ENCODE measurements at places on chromosomes 4 and X.

DNA sequence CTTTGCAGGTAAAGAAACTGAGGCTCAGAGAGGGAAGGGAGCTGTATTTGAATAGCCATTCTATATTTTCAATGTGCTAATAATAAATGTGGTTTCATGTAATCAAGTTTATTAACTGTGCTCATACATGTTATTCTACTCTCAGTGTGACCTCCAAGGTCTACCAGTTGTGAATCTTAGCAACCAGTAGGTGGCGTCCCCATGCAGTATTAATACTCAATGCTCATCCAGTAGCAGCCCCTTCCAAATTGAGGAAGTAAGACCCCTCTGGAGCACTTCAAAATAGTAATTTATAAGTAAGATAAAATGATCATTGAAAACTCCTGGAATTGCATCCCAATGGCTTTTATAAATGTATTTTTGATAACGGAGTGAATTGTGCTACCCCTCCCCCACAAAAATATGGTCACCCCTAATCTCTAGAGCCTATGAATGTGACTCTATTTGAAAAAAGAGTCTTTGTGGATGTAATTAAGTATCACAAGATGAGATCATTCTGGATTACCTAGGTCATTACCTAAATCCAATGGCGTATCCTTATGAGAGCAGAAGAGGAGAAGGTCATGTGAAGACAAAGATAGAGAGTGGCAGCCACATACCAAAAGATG, 20.4 kb upstream of the SEPSECS start:
- DNase-seq = peak; percentile 17

DNA sequence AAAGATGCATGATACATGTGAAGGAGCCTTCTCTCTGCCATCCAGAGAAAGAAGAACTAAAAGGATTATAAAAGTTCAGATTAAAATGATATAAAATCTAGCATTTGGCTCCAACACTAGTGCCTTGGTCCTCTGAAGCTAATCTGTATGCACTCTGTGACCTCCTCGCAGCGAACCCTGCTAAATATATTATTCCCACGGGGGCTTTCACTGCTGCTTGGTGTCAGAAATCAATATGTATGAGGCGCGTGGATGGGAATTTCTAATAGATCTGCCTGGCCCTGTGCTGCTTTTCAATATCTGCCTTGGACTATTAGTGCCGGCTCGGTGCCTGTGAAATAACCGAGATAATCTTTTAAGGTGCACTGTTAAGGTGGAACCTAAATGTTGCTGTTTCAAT, 69.7 kb downstream of the CXXC4 start:
- DNase-seq = no peak

DNA sequence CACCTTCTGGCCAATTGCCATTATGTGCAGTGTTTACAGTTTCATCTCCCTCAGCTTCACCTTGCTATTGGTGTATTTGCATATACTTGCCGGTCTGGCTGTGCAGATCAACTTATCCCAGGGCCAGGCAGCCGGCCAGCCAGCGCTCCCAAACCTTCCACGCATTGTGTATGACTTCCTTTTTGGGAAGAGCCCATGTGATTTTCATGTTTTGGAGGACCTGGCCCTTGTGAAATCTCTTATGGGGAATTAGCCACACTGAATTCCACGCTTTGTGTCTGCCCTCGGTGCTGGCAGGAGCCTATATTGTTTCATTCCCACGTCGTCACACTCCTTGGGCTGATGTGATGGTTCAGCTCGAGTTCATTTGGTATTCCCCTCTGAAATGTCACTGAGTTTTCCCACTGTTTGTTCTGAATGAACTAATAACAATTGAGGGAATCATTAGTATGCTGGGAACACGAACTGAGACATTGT, 6.0 kb upstream of the PDLIM3 start:
- DNase-seq = no peak

- no peak for DNase-seq
Observed at GRCh38 chr4:39068907-39069306, 6.9 kb downstream of the KLHL5 start.

DNA sequence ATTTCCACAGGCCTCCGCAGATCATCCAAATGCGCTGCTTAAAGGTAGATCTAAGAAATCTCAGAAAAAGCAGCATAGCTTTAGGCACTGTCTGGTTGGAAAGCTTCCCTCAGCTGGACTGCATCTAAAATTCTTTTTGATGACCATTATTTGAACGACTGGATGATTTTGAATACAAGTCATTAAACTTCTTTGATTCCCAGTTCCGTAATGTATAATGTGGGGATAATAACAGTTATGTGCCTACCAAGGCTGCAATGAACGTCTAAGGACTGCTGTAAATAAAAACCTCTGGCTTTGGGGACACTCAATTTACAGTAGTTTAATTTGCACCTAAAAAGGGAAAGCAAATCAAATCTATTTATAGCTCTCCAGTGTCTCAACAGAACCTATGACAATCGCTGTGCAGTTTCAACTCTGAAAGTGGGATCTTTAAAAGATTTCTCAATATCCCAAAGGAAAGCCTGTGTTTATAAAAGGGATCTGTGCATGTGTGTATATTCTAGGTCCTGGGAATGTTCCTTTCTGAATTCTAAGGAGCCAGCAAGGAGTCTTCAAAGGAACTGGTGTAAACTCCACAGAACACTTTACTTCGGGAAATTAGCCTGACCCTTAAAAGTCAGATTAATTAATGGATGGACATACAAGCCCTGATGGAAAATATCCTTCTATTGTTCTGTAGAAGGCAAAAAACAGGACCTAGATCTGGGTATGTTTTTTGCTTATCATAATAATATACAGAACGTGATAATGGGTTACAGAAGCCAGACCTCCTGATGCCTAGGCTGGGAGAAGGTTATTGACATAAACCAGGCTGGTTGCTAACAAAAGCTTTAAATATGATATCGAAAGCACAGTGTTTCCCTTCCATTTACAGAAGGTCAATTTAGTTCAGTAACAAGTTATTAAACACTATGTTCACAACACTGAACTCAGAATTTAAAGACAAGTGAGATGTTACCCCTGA, 53.4 kb downstream of the AFAP1 start:
- DNase-seq = no peak

- DNase-seq = no peak
Observed at GRCh38 chr4:86730310-86730709, 118.9 kb downstream of the SLC10A6 start.

GRCh38 chr4:161148051-161148450, 1015.7 kb downstream of the FSTL5 start:
- no peak for DNase-seq

GRCh38 chr4:110480031-110480549, 4.1 kb downstream of the ENPEP start:
- no peak for DNase-seq

DNA sequence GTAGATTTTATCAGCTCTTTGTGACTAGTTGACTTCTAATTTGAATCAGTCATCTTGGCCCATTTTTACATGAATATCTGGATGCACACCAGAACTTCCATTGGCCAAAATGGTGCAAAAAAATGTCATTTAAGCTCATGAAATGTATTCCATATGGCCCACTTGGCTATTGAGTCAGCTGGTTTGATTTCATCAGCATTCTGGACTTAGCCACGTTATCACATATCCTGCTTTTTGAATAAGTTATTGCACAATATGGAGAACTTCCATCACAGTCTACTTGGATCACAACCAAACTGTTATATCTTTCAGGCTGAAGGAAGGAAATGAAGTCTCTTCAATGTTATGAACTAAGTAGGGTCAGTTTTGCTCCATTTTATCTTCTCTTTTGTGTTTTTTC, 640.6 kb downstream of the PCDH7 start:
- no peak for DNase-seq

- DNase-seq = peak; percentile 19
Observed at GRCh38 chr4:70902577-70903290, 565 bp downstream of the MOB1B start.

GRCh38 chr4:174631901-174632758, 109.8 kb upstream of the HPGD start:
- peak; percentile 42 for DNase-seq

GRCh38 chr4:122665161-122665929, 44.5 kb upstream of the IL21 start:
- DNase-seq = no peak

GRCh38 chrX:37315511-37316248, 33.5 kb upstream of the PRRG1 start:
- DNase-seq = no peak

DNA sequence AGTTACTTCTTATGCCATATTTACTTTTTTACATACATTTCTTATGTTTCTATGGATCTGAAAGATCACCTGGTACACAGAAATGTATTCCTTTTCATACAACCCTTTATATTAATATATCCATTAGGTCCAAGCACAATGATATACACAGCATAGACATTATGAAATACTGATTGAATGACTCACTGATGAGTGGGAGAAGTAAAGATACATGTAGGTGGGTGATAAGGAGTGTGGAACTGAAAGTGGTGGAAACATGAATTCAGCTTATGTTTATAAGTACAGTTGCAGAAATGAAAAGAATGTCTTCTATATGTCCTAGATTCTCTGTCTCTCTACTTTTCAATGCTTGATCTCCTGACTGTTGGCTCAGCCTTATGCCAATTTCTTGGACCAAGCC, 87.9 kb downstream of the YIPF7 start:
- no peak for DNase-seq

- no peak for DNase-seq
Observed at GRCh38 chr4:176406297-176406696, 86.5 kb downstream of the SPCS3 start.

DNA sequence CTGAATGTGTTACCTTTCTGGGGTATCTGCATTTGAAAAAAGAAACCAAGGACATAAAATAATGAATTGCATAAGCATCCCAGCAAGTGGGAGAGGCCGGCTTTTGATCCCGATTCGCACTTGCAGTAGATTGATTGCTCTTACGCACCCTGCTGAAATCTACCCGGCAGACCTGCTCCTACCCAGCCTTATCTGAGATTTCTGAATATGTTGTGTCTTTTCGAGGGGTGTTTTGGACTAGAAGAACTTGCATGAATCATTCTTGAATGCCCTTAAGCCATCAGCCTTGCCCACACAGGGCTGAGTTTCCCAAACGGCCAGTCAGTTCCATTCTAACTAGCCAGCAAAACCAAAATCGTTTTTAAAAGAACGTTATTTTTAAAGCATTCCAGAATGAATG, 174.4 kb upstream of the BCOR start:
- no peak for DNase-seq

DNA sequence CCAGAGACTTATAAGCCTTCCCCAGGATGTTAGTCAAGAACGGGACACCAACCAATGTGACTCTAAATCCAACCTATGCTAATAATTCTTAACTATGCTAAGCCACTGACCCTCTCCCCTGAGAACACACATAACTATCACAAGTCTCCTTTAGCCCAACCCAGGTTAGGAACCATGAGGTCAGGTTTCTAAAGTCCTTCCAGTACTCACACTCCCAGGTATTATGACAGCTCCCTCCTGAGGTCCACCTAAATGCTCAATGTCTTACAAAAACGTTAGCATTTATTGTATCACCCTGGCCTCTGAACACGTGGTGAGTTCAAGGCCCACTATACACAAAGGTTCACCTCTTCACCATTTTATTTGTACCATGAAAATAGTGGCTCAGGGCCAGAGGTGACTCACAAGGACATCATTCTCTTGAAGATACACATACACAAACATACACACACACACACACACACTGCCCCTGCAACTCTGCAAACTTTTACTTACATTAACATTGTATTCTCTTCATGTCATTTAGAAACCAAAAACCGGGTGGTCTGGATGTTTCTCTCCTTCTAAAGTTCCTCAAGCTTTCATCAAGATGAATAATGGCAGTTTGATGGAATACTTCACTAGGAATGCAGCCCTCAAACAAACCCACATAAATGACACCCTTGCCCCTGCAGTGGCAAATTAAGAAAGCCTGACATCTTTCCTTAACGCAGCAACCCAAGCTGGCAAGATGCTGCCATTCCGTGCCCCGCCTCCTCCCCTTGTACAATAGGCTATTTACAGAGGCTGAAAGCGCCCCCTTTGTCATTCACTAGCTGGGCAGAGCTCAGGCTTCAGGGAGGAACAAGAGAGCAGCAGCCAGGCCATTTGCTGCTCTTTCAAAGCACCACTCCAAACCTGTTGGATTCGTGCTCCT, 17.7 kb downstream of the ACSL1 start:
- peak; percentile 84 for DNase-seq

DNA sequence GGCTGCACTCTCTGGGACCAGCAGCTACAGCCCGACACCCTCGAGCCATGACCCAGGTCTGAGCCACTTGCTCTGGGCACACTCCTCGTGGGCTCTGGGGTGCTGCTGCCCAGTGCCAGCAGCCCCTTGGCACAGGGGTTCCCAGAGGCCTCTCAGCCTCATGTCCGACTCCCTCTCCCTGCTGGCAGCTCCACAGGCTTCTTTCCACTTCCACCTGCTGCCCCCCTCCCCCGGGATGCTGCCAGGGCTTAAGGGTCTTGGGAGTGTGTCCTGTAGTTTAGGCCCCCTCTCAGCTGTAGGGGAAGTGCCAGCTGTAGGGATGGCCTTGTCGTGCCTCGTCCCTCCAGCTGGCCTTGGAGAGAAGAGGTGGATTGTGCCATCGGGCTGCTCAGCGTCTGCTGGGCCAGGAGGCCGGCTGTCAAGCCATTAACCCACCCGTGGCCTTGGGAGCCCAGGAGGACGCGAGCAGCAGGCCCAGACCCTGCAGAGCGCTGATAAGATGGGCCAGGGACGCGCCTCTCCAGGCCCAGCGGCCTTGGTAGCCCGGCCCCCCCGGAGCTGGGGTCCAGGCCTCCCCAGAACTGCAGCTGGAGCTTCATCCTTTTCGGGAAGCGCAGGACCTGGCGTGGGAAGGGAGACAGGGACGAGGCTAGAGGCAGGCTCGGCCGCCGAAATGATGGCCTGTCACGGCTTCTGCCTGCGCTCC, 1.0 kb upstream of the USP27X start:
- no peak for DNase-seq

GRCh38 chrX:39969819-39970504, 127.8 kb downstream of the BCOR start:
- DNase-seq = no peak

- DNase-seq = no peak
Observed at GRCh38 chr4:153997516-153997915, 208.6 kb upstream of the SFRP2 start.

DNA sequence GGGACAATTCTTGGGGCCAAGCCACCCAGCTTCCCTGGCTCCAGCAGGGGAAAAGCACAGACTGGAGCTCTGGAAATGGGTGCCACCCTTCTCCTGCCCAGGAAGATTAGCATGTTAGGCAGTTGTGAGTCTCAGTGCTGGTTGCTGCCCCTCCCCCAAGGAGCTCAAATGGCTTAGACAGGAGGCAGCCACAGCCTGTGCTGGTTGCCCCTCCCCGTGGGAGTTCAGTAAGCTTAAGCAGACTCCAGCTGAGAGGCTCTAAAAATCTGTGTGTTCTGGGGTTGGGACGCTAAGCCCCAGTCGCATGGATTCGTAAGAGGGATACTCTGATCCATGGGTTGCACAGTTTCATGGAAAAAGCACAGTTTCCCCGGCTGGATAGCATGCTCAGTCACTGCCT, 92.7 kb upstream of the NDST3 start:
- DNase-seq = no peak

DNA sequence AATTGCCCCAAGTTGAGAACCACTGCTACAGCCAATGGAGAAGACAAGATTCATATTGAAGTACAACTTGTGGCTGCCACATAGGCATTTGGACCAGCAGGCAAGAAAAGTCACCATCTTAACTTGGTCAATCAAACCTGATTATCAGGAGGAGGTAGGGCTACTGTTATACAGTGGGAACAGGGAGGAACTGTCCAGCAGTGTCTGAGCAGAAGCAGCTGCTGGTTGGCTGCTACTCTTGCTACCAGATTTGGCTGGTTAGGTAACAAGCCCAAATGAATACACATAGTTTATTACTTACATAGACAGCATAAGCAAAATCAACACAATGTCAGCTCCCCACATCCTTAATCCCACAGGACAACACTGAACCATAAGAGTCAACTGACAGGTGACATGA, 39.4 kb downstream of the ATP1B4 start:
- no peak for DNase-seq

- DNase-seq = no peak
Observed at GRCh38 chr4:95499291-95499696, 49.5 kb downstream of the UNC5C start.
